Vagina (tissue), 2 donors: ENCODE measurements at places on chromosomes 11 and 22.

DNA sequence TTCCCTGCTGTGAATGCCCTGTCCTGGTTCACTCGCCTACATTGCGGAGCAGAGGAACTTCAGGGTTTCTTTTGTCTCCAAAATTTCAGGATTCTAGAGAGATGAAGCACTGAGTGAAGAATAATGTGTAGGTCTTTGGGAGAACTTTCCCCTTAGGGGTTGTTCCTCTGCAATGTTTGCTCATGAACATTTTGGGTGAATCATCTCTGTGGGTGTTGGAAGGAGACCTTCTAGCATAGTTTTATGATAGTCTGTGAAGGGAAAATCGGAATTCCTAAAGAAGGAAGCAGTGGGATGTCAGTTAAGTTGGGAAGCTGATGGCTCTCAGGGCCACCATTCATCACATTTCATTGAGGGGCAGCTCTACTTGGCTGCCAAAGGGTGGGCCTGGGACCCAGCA lies 64.8 kb downstream of the MIAT start:
- H3K4me1 ChIP-seq, result no peaks in the 10 kb centered on the region
- H3K4me3 ChIP-seq, result no peak overlapping the region
- peaks cover 16% of the 10 kb centered on the region for H3K36me3 ChIP-seq
- DNase-seq, result no peak
- no peak overlapping the region for H3K27ac ChIP-seq
- no peaks in the 10 kb centered on the region for H3K27me3 ChIP-seq

GRCh38 chr22:25113316-25113721 lies 86.3 kb upstream of the CRYBB3 start:
- H3K36me3 ChIP-seq, result no peaks in the 10 kb centered on the region
- H3K4me1 ChIP-seq, result peaks cover 36% of the 10 kb centered on the region
- H3K4me3 ChIP-seq, result no peak overlapping the region
- DNase-seq, result no peak
- no peaks in the 10 kb centered on the region for H3K27me3 ChIP-seq

- DNase-seq, result no peak
- H3K36me3 ChIP-seq, result no peaks in the 10 kb centered on the region
- peak overlapping the region; percentile 42 for H3K27ac ChIP-seq
- peak overlapping the region; percentile 35 for H3K4me3 ChIP-seq
Observed at GRCh38 chr11:1693327-1694063, 3.5 kb upstream of the KRTAP5-6 start.

GRCh38 chr22:23511627-23512347 lies 68.3 kb downstream of the IGLL1 start:
- H3K4me1 ChIP-seq, result no peaks in the 10 kb centered on the region
- H3K36me3 ChIP-seq, result no peaks in the 10 kb centered on the region
- no peaks in the 10 kb centered on the region for H3K27me3 ChIP-seq
- H3K4me3 ChIP-seq, result no peak overlapping the region
- no peak overlapping the region for H3K27ac ChIP-seq

DNA sequence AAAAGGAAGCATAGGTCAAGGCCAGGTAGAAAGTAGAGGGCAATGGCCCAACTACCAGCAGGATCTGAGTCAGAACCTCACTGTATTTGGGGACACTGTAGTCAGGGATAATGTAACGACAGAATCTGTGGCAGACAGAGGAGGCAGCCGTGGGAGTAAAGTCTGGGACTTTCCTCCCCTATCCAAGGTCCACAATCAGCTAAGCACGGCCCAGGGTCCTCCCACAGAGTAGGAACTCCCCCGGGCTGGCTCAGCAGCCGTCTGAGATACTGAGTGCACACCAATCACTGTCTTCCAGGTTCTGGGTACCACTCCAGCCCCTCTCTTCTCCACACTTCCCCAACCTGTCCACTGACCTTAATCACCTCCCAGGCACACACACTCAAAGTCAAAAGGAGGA lies 3.2 kb downstream of the IGSF9B start:
- peak overlapping the region; percentile 27 for H3K27ac ChIP-seq
- no peak overlapping the region for H3K4me3 ChIP-seq
- peaks cover 61% of the 10 kb centered on the region for H3K4me1 ChIP-seq
- no peak for DNase-seq
- no peaks in the 10 kb centered on the region for H3K27me3 ChIP-seq
- H3K36me3 ChIP-seq, result no peaks in the 10 kb centered on the region

- H3K4me1 ChIP-seq, result no peaks in the 10 kb centered on the region
- no peaks in the 10 kb centered on the region for H3K27me3 ChIP-seq
- DNase-seq, result no peak
- no peaks in the 10 kb centered on the region for H3K36me3 ChIP-seq
Observed at GRCh38 chr11:119156496-119156895, 7.6 kb downstream of the ABCG4 start.

GRCh38 chr11:65539744-65540289 lies 14.9 kb downstream of the SCYL1 start:
- DNase-seq, result no peak
- H3K4me3 ChIP-seq, result peak overlapping the region; percentile 55
- no peaks in the 10 kb centered on the region for H3K36me3 ChIP-seq
- H3K4me1 ChIP-seq, result peaks cover 28% of the 10 kb centered on the region

- H3K27me3 ChIP-seq, result no peaks in the 10 kb centered on the region
- peaks cover 15% of the 10 kb centered on the region for H3K4me1 ChIP-seq
- no peak overlapping the region for H3K27ac ChIP-seq
- H3K4me3 ChIP-seq, result no peak overlapping the region
- DNase-seq, result no peak
Observed at GRCh38 chr11:128913806-128914205, 22.6 kb downstream of the KCNJ5 start.

- no peak overlapping the region for H3K27ac ChIP-seq
- no peaks in the 10 kb centered on the region for H3K4me1 ChIP-seq
- no peaks in the 10 kb centered on the region for H3K27me3 ChIP-seq
- no peaks in the 10 kb centered on the region for H3K36me3 ChIP-seq
- DNase-seq, result no peak
Observed at GRCh38 chr11:1780700-1781592, 17.2 kb upstream of the CTSD start.

- H3K4me3 ChIP-seq, result no peak overlapping the region
- H3K27me3 ChIP-seq, result no peaks in the 10 kb centered on the region
- peaks cover 18% of the 10 kb centered on the region for H3K4me1 ChIP-seq
- DNase-seq, result no peak
Observed at GRCh38 chr11:130455483-130456127, 7.2 kb downstream of the ADAMTS15 start.

DNA sequence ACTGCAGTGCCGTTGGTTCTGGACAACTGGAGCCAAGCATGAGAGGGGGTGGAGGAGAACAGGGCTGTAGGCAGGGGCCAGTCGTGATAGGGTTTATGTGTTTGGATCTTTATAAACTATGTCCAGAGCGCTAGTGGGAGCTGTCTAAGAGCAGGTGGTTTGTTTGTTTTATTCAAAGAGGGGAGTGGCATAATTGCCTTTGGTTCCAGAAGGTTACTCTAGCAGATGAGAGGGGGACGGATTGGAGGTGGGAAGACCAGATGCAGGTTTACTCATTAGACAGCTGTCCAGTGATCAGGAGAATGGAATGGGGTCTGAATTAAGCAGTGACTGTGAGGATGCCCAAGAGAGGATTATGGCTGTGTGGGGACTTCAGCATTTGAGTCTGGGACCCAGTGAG lies 109.3 kb upstream of the TBCEL start:
- no peak overlapping the region for H3K4me3 ChIP-seq
- H3K27ac ChIP-seq, result no peak overlapping the region
- no peaks in the 10 kb centered on the region for H3K4me1 ChIP-seq
- H3K36me3 ChIP-seq, result no peaks in the 10 kb centered on the region
- no peak for DNase-seq

DNA sequence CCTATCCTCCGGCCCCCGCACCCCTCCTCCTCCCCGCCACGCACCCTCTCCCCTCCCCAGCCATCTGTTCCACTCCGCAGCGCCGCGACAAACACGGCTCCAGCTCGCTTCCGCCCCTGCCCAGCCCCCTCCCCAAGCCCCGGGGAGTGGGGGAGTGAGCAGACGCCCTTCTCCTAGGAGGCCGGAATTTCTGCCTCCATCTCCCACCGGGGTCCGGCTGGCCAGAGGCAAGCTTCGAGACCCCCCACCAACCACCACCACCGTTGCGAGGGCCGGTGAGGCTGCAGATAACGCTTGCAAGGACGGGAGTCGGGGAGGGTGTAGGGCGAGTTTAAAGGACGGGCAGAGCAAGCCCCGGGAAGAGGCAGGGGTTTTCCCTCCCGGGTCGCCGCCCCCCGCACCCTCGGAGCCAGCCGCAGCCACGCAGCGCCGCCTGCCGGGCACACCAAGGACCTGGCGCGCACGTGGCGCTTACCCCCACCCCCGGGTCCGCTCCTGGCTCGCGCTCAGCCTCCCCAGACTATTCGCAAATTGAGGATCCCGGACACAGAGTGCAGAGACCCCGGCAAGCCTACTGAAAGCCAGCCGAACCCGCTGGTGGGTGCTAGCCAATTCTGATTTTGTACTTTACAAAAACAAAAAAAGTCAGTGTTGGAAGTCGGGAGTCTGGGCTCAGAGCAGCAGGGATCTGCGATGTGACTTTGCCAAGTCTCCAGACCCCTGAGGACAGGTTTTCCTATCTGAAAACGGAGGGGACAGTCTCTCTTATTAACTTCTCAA lies 22.6 kb downstream of the RTN4RL2 start:
- H3K27me3 ChIP-seq, result no peaks in the 10 kb centered on the region
- H3K4me3 ChIP-seq, result peak overlapping the region; percentile 20
- DNase-seq, result no peak
- peaks cover 22% of the 10 kb centered on the region for H3K36me3 ChIP-seq
- H3K27ac ChIP-seq, result no peak overlapping the region

- no peak overlapping the region for H3K4me3 ChIP-seq
- no peaks in the 10 kb centered on the region for H3K27me3 ChIP-seq
- H3K36me3 ChIP-seq, result no peaks in the 10 kb centered on the region
- H3K27ac ChIP-seq, result no peak overlapping the region
Observed at GRCh38 chr22:32776802-32777201, 24.7 kb upstream of the TIMP3 start.

GRCh38 chr11:124670732-124671131 lies 2.8 kb downstream of the SIAE start:
- H3K4me3 ChIP-seq, result no peak overlapping the region
- peaks cover 17% of the 10 kb centered on the region for H3K4me1 ChIP-seq
- H3K36me3 ChIP-seq, result no peaks in the 10 kb centered on the region
- no peaks in the 10 kb centered on the region for H3K27me3 ChIP-seq
- no peak for DNase-seq
- no peak overlapping the region for H3K27ac ChIP-seq

- peak overlapping the region; percentile 82 for H3K27ac ChIP-seq
- H3K4me1 ChIP-seq, result peaks cover 30% of the 10 kb centered on the region
- H3K36me3 ChIP-seq, result no peaks in the 10 kb centered on the region
- H3K4me3 ChIP-seq, result peak overlapping the region; percentile 65
- no peaks in the 10 kb centered on the region for H3K27me3 ChIP-seq
Observed at GRCh38 chr11:64165481-64165841, 452 bp downstream of the MACROD1 start.

DNA sequence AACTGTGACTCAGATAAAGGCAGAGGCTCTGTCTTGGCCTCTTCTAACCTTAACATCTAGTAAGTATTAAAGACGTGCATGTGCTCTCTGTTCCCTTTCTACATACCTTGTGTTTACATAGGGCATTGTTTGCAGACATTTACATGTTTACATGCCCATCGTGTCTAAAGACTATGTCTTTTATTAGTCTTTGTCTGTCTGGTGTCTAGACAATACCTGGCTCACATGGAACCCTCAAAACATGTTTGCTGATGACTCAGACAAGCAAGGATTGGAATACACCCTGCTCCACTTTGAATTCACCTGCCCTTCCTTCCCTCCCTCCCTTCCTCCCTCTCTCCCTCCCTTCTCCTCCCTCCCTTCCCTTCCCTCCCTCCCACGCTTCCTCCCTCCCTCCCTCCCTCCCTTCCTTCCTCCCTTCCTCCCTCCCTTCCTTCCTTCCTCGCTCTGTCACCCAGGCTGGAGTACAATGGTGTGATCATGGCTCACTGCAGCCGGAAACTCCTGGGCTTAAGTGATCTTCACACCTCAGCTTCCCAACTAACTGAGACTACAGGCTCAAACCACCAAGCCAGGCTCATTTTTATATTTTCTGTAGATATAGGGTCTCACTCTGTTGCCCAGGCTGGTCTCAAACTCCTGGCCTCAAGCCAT lies 23.7 kb upstream of the SORL1-AS1 start:
- no peaks in the 10 kb centered on the region for H3K27me3 ChIP-seq
- no peaks in the 10 kb centered on the region for H3K36me3 ChIP-seq
- DNase-seq, result no peak
- no peak overlapping the region for H3K4me3 ChIP-seq
- no peak overlapping the region for H3K27ac ChIP-seq
- H3K4me1 ChIP-seq, result no peaks in the 10 kb centered on the region

- H3K27me3 ChIP-seq, result no peaks in the 10 kb centered on the region
- H3K4me1 ChIP-seq, result no peaks in the 10 kb centered on the region
- no peak overlapping the region for H3K4me3 ChIP-seq
- no peak overlapping the region for H3K27ac ChIP-seq
- peak; percentile 64 for DNase-seq
Observed at GRCh38 chr22:47627556-47628253, 865.3 kb downstream of the TBC1D22A start.

DNA sequence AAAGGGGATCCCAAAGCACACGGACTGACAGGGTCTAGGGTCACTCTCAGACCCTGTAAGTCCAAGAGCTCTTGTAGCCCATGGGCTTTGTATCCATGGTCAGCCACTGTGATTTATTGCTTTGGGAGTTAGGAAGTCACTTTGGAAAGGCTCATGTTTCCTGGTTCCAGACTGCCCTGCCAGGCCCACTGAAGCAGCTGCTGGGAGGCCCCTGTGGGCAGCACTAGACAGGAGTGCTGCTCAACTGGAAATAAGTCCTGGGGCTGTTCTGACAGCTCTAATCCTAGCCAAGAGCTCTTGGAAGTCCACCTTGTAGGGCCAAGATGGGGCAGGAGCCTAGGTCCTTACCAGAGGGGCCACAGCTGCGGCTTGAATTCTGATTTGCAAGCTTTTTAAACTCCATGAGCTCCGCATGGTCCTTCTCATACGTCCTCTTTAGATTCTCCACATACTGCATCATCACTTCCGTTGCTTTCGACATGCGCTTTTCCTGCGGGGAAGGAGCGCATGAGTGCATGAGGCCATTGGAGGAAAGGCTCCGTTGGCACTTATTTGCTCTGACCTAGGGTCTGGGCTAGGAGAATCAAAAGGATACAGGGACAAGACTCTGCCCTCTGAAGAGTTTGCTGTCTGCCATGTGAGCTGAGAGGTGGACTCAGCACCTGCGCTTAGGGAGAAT lies 32.2 kb upstream of the LYVE1 start:
- no peak overlapping the region for H3K27ac ChIP-seq
- peaks cover 22% of the 10 kb centered on the region for H3K4me1 ChIP-seq
- no peak for DNase-seq
- no peak overlapping the region for H3K4me3 ChIP-seq
- H3K27me3 ChIP-seq, result no peaks in the 10 kb centered on the region
- H3K36me3 ChIP-seq, result no peaks in the 10 kb centered on the region

DNA sequence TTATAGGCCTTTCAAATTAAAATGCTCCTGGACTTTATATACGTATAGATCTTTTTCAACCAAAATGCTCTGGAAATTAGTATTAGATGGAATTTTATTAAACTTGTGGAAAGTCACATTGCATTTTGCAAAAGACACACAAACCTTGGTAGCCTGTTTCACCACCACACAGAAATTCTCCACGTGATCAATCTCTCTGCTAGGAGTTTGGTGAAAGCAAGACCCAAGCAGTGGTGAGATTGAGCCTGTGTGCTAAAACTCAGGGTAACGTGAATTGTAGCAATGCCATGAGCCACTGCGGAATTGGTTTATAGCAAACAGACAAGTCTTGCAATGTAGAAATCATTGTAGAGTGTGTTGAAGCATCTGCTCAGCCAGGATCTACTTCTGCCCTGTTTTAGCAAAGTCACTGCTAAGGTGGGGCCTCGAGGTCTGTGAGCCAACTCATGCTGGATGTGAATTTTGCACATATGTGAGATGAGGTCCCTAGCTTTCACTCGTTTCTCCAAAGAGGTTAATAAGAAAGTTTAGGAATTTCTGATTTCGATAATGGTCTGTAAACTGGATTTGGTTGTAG lies 184.8 kb downstream of the DBX1 start:
- H3K27ac ChIP-seq, result no peak overlapping the region
- no peak overlapping the region for H3K4me3 ChIP-seq
- H3K36me3 ChIP-seq, result no peaks in the 10 kb centered on the region
- H3K4me1 ChIP-seq, result peaks cover 15% of the 10 kb centered on the region
- DNase-seq, result no peak
